ENCODE measurements at places on chromosomes 7 and 10.

DNA sequence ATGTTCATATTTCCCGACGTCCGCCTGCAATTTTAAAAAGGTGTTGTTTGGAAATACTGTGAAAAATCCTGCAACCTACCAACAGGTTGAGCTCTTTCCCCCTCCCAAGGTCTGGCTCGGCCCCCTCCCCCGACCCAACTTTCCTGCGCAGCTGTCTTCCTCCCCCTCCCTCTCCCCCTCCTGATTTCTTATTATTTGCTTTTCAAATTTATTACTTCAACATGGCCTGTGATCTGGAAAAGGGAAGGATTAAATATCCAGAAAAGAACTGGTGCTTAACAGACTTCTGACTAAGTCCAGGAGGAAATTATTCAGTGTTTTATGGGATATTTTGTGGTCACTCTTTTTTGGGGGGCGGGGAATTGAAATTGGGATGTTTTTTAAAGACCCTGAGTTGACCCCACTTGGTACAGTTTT is 2.4 kb downstream of the ARID5B start:
- DNase-seq, result peak; percentile 51

DNA sequence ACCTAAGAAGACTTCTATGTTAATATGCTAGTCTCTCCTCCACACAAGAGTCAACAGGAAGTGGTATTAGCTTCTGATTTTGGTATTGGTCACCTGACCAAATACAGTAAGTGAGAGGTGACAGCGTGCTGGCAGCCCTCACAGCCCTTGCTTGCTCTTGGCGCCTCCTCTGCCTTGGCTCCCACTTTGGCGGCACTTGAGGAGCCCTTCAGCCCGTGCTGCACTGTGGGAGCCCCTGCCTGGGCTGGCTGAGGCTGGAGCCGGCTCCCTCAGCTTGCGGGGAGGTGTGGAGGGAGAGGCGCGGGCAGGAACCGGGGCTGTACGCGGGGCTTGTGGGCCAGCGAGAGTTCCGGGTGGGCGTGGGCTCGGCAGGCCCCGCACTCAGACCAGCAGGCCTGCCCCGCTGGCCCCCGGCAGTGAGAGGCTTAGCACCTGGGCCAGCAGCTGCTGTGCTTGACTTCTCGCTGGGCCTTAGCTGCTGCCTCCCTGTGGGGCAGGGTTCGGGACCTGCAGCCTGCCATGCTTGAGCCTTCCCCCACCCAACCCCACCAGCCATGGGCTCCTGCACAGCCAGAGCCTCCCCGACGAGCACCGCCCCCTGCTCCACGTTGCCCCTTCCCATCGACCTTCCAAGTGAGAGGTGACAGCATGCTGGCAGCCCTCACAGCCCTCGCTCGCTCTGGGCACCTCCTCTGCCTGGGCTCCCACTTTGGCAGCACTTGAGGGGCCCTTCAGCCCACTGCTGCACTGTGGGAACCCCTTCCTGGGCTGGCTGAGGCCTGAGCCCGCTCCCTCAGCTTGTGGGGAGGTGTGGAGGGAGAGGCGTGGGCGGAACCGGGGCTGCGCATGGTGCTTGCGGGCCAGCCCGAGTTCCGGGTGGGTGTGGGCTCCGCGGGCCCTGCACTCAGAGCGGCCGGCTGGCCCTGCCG is 4.2 kb upstream of the ACSL5 start:
- DNase-seq, result no peak

GRCh38 chr7:93060025-93060424 is 57.8 kb downstream of the SAMD9 start:
- DNase-seq, result no peak

DNA sequence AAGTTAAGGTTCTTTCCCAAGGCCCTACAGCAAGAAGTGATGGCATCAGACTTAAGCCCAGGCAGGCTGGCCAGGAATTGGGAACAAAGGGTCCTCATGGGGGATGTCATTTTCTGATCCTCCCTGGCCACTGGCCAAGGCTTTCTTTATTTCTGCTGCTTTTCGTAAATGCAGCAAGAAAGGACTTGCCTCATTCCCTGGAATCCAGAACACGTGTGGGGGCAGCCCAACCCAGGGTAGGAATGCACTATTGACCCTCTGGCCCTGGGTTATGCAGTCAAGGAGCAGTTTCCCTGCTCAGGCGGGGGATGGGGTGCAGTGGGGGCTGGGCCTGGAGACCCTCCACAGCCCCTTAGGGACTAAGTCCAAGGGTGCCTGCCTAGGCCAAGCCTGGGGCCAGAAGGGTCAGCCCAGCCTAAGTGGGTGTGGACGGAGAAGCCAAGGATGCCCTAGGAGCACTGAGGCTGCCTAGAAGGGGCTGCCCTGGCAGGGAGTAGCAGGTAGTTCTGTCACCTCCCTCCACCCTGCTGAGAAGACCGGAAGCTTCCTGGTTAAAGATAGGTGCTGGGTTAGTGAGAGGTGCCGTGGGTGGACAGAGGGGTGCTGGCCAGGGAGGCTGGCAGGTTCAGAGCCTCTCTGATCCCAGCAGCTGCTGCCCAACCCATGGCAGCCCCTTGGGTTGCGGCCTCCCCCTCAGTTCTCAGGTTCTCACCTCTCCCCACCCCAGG is 179.2 kb downstream of the SH3PXD2A start:
- peak; percentile 75 for DNase-seq

DNA sequence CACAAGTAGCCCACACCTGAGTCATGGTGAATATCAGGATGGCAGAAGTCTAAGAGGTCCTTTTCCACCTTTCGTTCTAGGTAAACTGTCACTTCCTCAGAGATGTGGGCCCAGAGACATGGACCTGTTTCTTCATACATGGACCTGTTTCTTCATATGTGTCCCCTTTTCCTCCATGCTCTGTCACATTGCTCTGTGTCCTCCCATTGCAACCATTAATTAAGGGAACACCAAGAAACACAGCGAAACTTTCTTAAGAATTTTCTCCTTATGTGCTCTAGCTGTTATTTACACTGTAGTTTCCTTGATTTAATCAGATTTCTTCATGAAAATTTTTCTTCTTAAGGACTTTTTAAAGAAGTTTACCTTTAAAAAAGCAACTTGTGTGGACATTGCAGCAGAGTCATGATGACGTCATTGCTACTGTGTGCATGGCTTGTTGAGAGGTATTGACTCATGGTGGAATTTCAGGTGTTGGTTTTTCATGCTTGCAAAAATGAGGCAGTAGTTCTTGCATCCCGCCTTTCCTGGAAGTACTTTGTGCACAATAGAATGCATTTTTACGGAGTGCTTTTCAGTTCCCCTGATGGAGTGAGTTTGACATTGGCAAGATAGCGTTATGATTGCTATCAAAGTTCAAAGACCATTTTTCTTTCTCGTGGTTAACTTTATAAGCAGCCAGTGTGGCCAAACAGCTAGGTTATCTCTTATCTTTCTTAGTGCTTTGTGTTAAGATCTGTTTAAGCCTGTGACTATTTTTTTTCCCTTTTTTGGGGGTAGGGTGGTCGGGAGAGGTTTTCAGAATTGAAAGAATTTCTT is 37.7 kb downstream of the CFAP58 start:
- DNase-seq, result no peak

GRCh38 chr7:132080967-132081668 is 495.2 kb downstream of the PLXNA4 start:
- DNase-seq, result peak; percentile 72

GRCh38 chr7:28020302-28020940 is 160.2 kb downstream of the JAZF1 start:
- peak; percentile 84 for DNase-seq

DNA sequence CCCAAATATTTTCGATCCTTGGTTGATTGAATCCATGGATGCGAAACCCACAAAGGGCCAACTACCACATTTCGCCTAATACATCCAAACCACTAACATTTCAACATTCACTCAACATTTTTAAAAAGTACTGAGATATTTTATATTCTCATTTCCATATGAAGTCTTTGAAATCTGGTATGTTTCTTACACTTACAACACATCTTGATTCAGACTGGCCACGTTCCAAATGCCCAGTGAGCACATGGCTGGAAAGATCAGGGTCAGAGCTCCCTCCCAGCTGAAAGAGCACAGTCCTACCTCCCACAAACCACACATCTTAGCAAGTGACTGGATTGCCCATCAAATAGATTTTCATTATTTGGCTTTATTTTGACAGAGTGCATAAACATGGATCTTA is 18.9 kb downstream of the NCAPG2 start:
- DNase-seq, result peak; percentile 54

- no peak for DNase-seq
Observed at GRCh38 chr7:99422186-99422585, 13.4 kb downstream of the BUD31 start.

- DNase-seq, result peak; percentile 71
Observed at GRCh38 chr7:23055582-23056178, 41.8 kb upstream of the HYCC1 start.

DNA sequence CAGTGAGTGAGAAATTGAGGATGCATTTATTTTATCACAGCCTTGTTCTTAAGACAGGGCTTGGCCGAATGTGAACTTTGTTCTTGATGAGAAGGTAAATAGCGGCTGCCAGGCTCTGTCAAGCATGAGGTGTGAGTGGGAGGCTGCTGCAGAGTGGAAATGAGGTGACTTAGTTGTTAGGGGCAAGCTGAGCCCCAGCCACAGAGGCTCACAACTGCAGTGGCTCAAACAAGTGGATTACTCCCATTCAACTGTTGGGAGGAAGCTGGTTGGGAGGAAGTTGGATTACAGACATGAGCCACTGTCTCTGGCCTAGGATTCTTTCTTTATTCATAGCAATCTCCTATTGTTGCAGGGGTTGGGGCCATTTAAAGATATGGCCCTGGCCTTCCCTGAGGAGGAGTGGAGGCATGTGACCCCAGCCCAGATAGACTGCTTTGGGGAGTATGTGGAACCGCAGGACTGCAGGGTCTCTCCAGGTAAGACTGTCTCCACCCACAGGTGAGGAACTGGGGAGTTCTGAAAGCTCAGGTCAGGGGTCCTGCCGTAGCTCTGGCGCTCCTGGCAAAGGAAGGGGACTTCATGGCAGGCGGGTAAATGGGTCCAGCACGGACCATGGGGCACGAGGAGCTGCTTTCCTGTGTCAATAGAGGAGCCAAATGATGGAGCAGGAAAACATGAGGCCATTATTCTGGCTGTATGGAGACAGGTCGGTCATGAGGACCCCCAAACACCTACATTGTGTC is 7.1 kb downstream of the ZSCAN25 start:
- DNase-seq, result no peak

DNA sequence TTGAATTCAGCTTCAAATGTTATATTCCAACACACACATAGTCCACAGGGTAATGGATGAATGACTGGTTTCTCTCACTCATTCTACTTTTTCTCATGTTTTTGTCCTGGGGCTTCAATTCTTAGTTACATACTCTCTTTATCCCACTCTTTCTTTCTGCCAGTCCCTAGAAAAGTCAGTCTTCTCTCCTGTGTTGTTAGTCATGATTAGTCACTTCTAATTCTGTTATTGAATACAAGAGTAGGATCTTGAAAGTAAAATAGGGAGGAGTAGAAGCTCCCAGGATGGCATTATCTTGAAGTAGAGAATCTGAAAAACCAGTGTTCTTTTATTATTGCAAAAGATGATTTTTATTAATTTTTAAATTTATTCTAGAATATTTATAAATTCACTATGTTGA is 45.5 kb upstream of the CALCR start:
- no peak for DNase-seq

DNA sequence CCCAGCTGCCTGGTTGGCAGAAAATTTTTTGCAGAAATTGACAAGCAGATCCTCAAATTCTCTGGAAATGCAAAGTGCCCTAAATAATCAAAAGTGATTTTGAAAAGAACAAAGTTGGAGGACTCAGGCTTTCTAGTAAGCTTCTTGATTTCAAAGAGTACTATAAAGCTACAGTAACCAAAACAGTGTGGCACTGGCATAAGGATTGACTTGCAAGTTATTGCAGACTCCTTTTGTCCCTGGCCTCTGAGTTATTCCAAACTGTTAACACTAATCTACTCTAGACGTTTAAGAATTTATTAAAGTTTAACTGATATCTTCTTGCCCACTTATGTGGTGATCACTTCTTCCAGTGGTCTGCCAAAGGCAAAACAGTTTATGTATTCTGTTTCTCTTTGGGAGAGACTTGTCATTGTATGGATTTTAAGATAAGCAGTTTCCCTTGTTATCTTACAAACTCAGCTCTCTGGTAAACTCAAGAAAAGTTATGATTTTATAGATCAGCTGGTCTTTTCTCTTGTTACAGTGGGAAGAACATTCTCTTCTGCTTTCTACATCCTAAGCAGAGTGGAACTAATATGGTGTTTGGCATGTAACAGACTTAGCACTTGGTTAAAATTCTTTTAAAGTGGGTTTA is 41.4 kb downstream of the LOXL4 start:
- no peak for DNase-seq

- DNase-seq, result no peak
Observed at GRCh38 chr7:42590771-42591310, 321.0 kb downstream of the C7orf25 start.

- no peak for DNase-seq
Observed at GRCh38 chr7:124177891-124178290, 145.0 kb upstream of the TMEM229A start.

- peak; percentile 5 for DNase-seq
Observed at GRCh38 chr7:12759151-12759550, 71.7 kb downstream of the ARL4A start.

GRCh38 chr7:96023387-96023786 is 251.0 kb downstream of the DYNC1I1 start:
- DNase-seq, result no peak

GRCh38 chr7:100171087-100171681 is 2.8 kb upstream of the GAL3ST4 start:
- DNase-seq, result no peak

DNA sequence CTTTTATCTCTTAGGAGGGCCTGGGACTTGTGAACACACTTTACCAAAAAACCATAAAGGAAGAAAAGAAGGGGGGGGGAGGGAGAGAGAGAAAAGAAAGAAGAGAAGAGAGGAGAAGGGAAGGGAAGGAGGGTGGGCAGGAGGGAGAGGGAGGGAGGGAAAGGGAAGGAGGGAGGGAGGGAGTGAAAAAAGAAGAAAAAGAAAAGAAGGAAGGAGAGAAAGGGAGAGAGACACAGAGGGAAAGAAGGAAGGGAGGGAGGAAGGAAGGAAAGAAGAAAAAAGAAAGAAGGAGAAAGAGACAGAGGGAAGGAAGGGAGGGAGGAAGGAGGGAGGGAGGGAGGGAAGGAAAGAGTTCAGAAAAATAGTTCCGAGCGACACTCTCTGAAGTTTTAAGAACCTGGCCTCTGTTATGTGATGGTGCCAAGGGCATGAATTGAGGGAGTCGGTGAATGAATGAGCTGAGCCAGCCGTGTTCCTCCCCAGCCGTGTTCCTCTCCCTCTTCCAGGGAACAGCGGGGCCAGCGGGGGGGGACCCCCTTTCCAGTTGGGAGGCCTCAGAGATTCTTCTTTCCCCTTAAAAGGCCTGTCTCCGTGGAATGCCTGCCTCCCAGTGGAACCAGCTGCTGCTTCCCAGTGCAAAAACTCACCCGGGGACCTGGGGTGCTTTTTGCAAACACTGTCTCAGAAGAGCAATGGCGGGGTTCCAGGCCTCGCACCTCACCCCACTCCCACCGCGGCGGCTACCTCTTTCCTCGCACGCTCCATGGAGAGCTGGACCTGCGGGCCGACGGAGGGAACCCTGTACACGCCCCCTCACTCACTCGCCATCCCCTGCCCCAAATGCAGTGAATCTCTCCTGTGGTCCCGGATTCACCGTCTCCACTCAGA is 84.1 kb downstream of the FOXL3 start:
- no peak for DNase-seq

DNA sequence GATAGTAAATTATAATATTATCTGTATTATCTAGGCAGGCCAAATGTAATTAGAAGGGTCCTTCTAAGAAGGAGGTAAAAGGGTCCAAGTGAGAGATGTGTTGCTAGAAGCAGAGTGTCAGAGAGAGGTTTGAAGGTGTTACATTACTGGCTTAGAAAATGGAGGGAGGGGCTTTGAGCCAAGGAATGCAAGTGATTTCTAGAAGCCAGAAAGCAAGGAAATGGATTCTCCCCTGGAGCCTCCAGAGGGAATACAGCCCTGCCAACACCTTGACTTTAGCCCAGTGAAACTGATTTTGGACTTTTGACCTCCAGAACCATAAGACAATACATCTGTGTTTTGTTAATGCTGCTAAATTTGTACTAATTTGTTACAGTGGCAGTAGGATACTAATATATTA is 97.9 kb upstream of the IL6 start:
- no peak for DNase-seq
